Motor neuron (in vitro differentiated cells): ENCODE measurements at places on chromosomes 1 and 21.

DNA sequence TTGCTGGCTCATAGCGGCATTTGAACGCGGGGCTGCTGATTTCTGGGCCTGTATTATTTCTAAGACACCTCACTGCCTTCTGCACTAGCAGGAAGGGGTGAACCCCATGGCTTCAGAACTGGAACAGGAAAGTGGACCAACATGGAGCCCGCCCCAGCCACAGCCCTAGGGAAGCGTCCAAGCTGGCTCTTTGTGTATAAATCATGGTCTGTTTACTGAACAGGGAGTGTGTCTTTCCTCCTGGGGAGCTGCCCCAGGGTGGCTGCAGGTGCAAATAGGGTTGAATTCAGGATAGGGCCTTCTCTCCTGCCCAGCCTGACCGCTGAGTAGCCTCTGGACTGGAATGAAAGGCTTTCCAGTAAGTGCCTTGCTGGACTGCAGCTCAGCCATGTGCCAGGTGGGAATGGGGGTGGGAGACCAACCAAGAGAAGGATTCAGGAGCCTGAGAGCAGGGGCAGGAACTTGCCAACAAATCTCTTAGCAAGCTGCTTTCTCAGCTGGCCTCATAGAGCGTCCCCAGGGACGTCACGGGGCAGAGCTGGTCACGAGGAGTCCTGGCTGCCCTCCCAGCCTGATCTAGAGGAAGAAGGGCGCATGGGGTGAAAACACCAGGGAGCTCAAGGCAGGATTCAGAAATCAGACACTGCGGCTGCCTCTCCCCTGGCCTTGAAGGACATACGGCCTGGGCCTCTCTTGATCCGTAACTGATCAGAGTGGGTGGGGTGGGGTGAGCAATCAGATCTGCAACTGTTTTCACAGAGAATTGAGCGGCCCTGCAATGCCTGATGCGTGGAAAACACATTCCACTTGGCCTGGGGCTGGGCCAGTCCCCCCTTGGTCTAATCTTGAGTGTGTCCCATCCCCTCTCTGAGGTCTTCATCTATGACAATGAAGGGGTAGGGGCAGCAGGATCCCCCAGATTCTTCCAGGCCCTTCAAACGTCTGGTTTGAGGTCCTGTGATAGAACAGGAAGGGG lies 56.5 kb upstream of the SELENON start:
- ATAC-seq = peak; percentile 65

- no peak for ATAC-seq
Observed at GRCh38 chr1:237972186-237972585, 81.5 kb upstream of the ZP4 start.

DNA sequence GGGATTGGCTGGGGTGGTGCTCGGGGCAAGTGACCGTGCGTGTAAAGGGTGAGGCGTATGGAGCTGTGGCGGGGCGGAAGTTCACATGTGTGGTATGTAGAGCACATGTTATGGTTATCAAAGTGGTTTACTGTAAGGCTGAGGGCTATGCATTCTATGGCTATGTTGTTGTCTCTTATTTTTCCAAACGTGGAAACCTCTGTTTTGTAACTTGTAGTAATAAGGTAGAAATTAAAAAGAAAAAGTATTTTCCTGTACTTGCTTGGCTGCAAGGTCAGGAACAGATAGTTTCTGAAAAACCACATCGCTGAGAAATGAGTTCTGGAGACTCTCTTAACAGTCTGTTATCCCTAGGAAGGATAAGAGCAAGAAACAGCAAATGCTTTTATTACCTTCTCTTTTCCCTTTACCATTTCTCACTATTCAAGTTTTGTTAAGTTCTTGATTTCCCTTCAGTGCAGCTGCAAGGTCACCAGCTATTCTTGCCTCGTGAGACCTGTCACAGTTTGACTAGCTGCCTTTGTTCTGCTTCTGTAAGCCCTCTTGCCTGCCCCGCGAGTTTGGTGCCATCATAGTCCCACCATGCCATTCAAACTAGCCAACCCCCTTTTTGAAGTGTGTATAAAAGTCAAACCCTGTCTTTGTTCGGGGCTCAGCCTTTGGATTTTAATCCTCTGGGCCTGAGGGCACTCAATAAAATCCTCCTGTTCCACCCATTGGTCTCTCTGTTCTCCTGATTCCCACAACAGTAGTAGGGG lies 9.5 kb downstream of the RNU1-2 start:
- ATAC-seq = peak; percentile 88

GRCh38 chr1:21734526-21734925 lies 48.4 kb downstream of the USP48 start:
- ATAC-seq = no peak

GRCh38 chr1:117120774-117121588 lies 568 bp downstream of the TRIM45 start:
- no peak for ATAC-seq

DNA sequence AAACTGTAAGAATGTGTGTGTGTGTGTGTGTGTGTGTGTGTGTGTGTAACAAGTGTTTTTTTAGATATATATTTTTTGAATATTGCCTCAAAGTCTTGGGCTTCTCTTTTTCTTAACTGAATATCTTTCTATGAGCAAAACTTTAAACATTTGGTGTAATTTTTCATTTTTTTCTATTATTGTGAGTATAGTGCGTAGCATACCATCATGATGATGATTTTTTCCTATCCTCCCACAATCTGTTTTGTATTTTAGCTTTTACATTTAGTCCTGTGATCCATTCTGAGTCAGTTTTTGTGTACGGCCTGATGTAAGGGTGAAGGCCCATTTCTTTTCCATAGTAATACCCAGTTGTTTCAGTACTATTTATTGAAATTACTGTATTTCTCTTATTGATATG lies 680.6 kb downstream of the TTLL7 start:
- no peak for ATAC-seq

DNA sequence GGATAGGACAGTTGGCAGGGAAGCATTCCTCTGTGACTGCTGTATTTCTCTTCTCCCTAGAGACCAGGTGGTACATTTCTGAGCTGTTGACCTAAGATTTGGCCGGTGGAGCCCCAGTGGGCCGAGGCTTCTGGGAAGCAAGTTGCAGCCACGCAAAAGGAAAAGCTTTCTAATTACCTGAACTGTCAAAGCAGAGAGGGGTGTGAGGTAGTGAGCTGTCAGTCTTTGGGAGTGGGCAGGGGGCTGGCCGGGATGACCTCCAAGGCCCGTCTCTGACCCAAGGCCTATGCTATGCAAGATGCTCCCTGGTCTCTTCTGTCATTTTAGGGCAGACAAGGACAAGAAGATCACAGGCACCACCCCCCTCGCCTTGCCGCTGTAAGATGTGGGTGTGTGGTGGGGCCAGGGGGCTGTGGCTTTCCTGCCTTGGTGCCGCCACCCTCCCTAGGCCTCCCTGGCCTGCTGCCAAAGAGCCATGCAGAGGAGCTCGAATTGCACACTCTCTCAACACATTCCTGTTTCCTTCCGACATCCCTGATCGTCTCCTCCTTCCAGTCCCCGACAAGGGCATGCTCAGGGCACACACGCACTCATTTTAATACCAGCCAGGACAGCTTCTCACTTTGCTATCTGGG lies 7.7 kb downstream of the PADI1 start:
- ATAC-seq = peak; percentile 81

- ATAC-seq = no peak
Observed at GRCh38 chr1:109816175-109816811, 52.6 kb upstream of the EPS8L3 start.
